ENCODE measurements at places on chromosomes 12 and 14. TPM values are rescaled to one million over a fixed set of nuclear protein-coding genes. Genes with fewer than 3 reads are reported as not detected.

DNA sequence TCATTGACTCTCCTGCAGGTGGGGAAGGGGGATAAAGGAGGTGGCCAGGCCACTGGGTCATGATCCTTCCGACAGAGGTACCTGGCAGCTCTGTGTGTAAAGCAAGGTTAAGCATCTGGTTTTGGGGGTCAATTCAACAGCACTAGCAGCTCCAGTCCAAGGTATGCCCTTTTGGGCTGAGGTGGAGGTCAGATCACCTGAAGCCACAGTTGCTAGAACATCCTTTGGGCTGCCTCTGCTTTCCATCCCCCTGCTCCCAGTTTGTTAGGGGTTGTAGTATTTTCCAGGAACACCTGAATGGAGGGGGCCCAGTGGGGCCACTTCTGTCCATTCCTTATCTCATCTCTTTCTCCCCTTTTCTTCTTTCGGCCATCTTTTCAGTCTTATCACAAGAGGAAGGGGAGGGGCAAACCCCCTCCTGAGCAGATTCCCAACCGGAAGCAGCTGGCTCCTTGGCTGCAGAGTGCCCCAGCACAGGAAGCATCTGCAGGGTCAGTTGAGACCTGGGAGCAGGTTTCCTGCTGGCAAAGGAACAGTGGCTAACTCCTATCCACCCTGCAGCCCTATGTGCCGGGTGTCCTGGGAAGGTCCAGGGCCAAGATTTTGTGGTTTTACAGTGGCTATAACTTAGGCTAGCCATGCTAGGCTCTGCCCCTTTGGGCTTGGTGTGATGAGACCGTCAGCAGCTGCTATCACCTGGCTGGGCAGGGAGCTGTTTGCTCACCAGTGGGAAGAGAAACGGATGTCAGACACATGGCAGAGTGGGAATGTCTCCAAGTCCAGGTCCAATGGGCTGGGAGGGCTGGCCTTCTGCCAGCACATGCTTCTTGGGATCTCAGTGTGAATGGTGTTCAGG is 40.2 kb downstream of the SH2B3 start:
- DNase-seq, result no peak
- H3K36me3 ChIP-seq, result peaks cover 8% of the 10 kb centered on the region
- no peak overlapping the region for H3K4me3 ChIP-seq
- peaks cover 69% of the 10 kb centered on the region for H3K4me1 ChIP-seq

DNA sequence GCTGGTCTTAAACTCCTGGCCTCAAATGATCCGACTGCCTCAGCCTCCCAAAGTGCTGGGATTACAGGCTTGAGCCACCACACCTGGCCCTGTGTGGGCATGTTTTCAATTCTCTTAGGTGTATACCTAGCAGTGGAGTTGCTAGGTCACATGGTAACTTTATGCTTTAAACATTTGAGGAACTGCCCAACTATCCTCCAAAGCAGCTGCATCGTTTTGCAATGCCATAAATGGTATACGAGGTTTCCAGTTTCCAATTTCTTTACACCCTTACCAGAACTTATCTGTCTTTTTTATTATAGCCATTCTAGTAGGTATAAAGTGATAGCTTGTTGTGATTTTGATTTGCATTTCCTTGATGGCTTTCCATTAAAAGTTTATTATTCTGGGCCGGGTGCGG is 25.1 kb downstream of the RBMS2 start:
- H3K4me1 ChIP-seq, result no peaks in the 10 kb centered on the region
- H3K27me3 ChIP-seq, result no peaks in the 10 kb centered on the region
- H3K27ac ChIP-seq, result no peak overlapping the region
- no peak overlapping the region for H3K4me3 ChIP-seq
- no peaks in the 10 kb centered on the region for H3K36me3 ChIP-seq

DNA sequence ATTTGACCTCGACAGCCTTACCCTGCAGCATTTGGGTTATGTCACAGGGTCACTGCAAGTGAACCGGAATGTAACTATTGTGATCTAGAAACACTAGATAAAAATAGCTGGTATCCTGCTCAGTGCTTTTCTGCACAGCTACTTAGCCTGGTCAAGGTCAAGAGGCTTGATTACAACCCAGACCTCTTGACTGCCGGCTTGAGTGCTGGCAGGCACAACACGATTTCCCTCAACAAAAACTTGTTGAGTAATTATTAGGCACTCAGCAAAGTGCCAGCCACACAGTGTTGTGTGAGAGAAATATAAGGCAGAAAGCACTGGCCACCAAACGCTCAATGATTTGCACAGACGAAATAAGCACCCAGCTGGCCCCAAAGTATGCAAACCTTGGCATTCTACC is 156.7 kb downstream of the NUAK1 start:
- no peak overlapping the region for H3K27ac ChIP-seq
- peaks cover 13% of the 10 kb centered on the region for H3K4me1 ChIP-seq
- H3K36me3 ChIP-seq, result no peaks in the 10 kb centered on the region
- no peaks in the 10 kb centered on the region for H3K27me3 ChIP-seq

DNA sequence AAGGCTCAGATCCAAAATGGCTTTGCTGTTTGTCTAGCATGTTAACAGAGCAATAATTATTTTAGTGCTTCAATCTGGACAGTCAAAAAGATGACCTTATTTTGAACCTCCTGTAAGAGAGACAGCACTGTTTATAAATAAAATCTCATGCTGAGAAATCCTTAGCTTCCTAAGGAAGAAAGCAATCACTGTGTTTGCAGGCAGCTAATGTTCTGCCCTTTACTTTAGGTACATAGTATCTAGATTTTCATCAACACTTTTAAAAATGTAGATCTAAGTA is 105.3 kb downstream of the PRKD1 start:
- H3K4me1 ChIP-seq, result no peaks in the 10 kb centered on the region
- no peak for DNase-seq
- H3K27me3 ChIP-seq, result no peaks in the 10 kb centered on the region
- H3K36me3 ChIP-seq, result no peaks in the 10 kb centered on the region
- H3K27ac ChIP-seq, result no peak overlapping the region

- H3K4me1 ChIP-seq, result no peaks in the 10 kb centered on the region
- H3K4me3 ChIP-seq, result no peak overlapping the region
- H3K36me3 ChIP-seq, result no peaks in the 10 kb centered on the region
- H3K27ac ChIP-seq, result no peak overlapping the region
Observed at GRCh38 chr12:19332196-19332595, 107.1 kb upstream of the AEBP2 start.

Gene CMTM5
- 0.63 TPM for polyA plus RNA-seq

- no peaks in the 10 kb centered on the region for H3K36me3 ChIP-seq
- no peak overlapping the region for H3K4me3 ChIP-seq
- H3K27me3 ChIP-seq, result no peaks in the 10 kb centered on the region
Observed at GRCh38 chr14:56524971-56525677, 54.5 kb upstream of the TMEM260 start.

Gene TMEM63C
- polyA plus RNA-seq, result not detected

GRCh38 chr14:94907626-94908261 is 137.8 kb upstream of the GSC start:
- H3K36me3 ChIP-seq, result no peaks in the 10 kb centered on the region
- H3K27me3 ChIP-seq, result peaks cover 4% of the 10 kb centered on the region
- H3K4me3 ChIP-seq, result peak overlapping the region; percentile 34
- H3K27ac ChIP-seq, result no peak overlapping the region

Gene KRT81
- polyA plus RNA-seq, result 0.14 TPM

Gene PRH1
- polyA plus RNA-seq, result 3.0 TPM

GRCh38 chr12:132084621-132085290 is 59.4 kb downstream of the DDX51 start:
- H3K4me3 ChIP-seq, result peak overlapping the region; percentile 90
- peaks cover 10% of the 10 kb centered on the region for H3K4me1 ChIP-seq
- peak overlapping the region; percentile 95 for H3K27ac ChIP-seq
- H3K27me3 ChIP-seq, result no peaks in the 10 kb centered on the region

Gene KLHL33
- 0.30 TPM for polyA plus RNA-seq

Gene RPL6
- 1,717 TPM for polyA plus RNA-seq

GRCh38 chr14:50657753-50658152 is 10.4 kb downstream of the SAV1 start:
- no peak overlapping the region for H3K27ac ChIP-seq
- peaks cover 17% of the 10 kb centered on the region for H3K4me1 ChIP-seq
- H3K27me3 ChIP-seq, result no peaks in the 10 kb centered on the region
- H3K4me3 ChIP-seq, result no peak overlapping the region

Gene DYRK4
- polyA plus RNA-seq, result 27.8 TPM

GRCh38 chr12:93683410-93683809 is 6.2 kb downstream of the CRADD start:
- peak overlapping the region; percentile 77 for H3K27ac ChIP-seq
- no peaks in the 10 kb centered on the region for H3K27me3 ChIP-seq
- no peaks in the 10 kb centered on the region for H3K36me3 ChIP-seq
- no peak for DNase-seq

Gene PLEKHG7
- polyA plus RNA-seq, result not detected

Gene CLEC1A
- polyA plus RNA-seq, result 1.7 TPM

DNA sequence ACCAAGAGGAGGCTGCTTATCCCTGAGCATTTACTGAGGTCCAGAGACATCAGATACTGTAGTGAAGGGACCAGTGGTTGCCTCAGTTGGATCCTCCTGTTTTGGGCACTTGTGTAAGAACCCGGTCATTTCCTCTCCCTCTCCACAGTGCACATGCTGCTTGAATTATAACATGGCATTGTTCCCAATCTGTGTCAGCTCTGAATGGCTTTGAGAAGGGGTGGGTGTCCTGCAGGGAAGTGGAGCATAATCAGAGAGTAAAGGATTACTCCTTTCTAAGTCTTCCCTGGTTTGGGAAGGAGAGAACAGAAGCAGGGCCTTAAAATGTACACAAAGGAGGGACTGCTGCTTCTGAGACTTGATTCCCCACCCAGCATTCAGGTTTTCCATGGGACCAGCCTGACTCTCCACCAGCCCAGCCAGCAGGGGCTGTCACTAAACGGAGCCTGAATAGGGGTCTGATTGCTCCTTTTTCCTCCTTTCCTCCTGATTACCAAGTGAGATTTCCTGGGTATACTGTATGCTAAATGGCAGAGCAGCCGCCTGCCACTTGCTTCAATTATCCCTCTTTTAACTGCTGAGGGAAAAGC is 78.4 kb downstream of the NRXN3 start:
- no peak overlapping the region for H3K4me3 ChIP-seq
- DNase-seq, result no peak
- H3K4me1 ChIP-seq, result no peaks in the 10 kb centered on the region
- no peaks in the 10 kb centered on the region for H3K36me3 ChIP-seq
- no peak overlapping the region for H3K27ac ChIP-seq

GRCh38 chr12:68229956-68230355 is 4.3 kb upstream of the IL26 start:
- no peak overlapping the region for H3K27ac ChIP-seq
- no peaks in the 10 kb centered on the region for H3K4me1 ChIP-seq
- no peak overlapping the region for H3K4me3 ChIP-seq

- H3K36me3 ChIP-seq, result no peaks in the 10 kb centered on the region
- H3K27me3 ChIP-seq, result no peaks in the 10 kb centered on the region
- no peak for DNase-seq
- H3K4me3 ChIP-seq, result no peak overlapping the region
- no peaks in the 10 kb centered on the region for H3K4me1 ChIP-seq
Observed at GRCh38 chr12:84412226-84412625, 500.4 kb downstream of the SLC6A15 start.

Gene TRAFD1
- 9.3 TPM for polyA plus RNA-seq

Gene SERPINA10
- not detected for polyA plus RNA-seq

Gene WDR20
- 11.4 TPM for polyA plus RNA-seq

DNA sequence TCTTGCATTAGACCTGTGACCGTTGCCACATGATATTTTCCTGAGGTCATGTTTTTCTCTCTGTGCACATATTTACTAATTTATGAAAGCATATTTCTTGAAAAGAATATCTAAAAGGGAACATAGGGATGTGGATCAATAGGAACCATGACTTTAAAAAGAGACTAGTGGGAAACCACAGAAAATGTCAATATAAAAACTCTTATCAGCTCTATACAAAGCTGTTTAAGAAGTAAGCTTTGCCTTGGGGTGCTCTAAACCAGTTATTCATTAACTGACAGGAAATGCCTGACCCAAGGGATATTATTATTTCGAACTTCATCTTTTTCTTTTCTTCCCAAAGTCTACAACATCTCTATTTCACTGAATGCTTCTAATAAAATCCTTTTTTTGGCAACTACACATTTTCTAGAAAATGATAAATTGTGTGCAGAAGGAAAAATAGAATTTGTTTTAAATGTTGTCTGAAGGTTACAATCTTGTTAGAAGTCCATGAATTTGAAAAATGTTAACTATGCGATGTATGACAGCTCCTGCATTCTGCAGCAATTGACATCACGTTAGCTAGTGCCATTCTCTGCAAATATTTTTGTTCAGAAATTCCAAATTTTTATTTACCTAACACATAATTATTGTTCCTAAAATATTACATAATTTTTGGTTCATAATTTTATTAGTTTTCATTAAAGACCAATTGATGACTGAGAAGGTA is 345.0 kb downstream of the SLC16A7 start:
- DNase-seq, result no peak
- H3K36me3 ChIP-seq, result no peaks in the 10 kb centered on the region
- H3K4me1 ChIP-seq, result no peaks in the 10 kb centered on the region
- H3K27me3 ChIP-seq, result no peaks in the 10 kb centered on the region
- no peak overlapping the region for H3K4me3 ChIP-seq

Gene MYH6
- 50.3 TPM for polyA plus RNA-seq

Gene USP5
- polyA plus RNA-seq, result 43.1 TPM

GRCh38 chr14:29925736-29926135 is 1.9 kb downstream of the PRKD1 start:
- DNase-seq, result no peak
- no peak overlapping the region for H3K4me3 ChIP-seq

- H3K36me3 ChIP-seq, result peaks cover 98% of the 10 kb centered on the region
- H3K4me1 ChIP-seq, result no peaks in the 10 kb centered on the region
- H3K4me3 ChIP-seq, result no peak overlapping the region
Observed at GRCh38 chr14:50758945-50759344, 72.0 kb downstream of the NIN start.

Gene GALNT9
- 0.21 TPM for polyA plus RNA-seq

DNA sequence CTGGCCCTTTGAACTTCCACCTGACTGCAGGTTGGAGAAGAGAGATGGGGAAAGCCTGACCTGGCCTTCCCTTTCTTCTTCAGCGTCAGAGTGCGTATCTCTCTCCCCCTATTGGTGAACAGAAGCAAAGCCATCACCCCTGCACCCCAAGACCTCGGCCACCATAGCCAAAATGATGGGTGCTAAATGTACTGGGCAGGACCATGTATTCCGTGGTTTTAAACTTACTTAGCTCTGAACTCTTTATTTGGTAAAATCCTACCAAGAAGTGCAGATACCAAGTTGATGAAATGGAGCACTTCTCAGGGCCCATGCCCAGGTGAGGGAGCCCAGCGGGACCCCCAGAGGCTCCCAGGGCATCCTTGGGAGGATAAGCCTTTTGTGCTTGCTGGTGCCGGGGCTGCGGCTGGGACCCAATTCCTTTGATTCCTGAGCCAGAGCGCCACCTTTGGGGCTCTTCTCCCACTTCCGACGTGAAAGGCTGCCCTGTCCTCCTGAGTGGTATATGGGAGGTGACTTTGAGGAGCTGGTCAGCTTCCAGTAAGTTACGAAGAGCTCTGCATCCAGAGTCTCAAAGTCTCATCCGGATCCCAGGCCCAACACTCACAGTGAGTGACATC is 9.4 kb downstream of the CCND2 start:
- H3K4me3 ChIP-seq, result no peak overlapping the region
- H3K27ac ChIP-seq, result no peak overlapping the region
- no peaks in the 10 kb centered on the region for H3K36me3 ChIP-seq

DNA sequence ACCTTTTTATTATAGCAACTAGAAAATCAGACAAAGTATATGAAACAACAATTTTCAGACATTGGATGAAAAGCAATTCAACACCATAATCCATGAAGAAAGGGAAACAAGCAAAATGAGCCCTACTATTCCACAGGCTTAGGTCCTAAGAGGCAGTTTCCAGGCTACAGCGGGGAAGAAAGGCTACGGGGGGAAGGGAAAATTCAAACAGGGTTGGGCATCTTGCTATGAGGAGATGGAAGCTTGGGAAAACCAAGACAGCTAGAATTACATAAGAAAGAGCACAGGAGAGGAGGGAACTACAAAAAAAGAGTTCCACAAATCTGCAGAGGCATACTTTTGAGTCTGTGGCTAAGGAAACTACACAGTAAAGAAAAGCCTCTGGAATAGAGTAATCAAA is 356.0 kb upstream of the CLEC14A start:
- no peaks in the 10 kb centered on the region for H3K36me3 ChIP-seq
- H3K27me3 ChIP-seq, result no peaks in the 10 kb centered on the region
- DNase-seq, result no peak
